Amniotic epithelial cell (primary cell): ENCODE measurements at places on chromosomes 3 and 15.

GRCh38 chr15:85955501-85956391, 123.9 kb upstream of the AGBL1 start:
- no peak for DNase-seq

DNA sequence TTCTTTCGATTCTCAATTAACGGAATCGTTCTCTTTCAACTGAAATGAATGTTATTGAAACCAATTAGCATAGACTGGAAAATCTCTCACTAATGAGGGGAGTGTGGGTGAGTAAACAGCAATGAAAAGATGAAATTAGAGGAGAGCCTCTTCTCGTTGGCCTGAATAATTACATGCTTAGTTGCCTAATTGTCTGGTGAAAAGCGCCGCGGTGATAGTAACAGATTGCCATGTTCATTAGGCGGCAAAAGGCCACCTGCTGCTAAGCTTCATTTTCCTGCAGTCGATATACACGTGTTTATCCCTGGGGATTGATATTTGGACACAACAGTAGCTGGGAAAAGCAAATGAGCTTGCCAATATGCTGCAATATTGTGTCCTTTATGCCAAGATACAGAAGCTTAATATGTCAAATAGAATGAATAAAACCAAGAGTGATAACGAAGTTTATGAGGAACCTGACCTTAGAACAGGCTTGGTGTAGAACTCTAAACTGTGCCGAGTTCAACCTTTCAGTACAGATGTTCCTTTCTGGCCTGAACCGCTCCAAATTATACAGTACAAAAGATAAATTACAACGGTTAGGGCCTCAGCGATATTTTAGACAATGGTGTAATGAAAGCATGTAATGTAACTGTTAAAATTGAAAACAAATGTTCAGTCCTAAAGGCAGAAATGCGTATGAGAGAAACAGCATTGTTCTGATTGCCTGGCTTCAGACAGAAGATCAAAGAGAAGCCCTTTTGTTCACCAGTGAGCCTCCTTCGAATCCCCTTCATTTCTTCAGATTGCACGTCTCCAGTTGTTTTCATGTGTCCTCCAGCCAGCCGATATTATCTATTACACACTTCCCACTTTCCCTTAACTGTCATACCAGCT, 185.2 kb downstream of the SHOX2 start:
- no peak for DNase-seq

GRCh38 chr3:79204351-79204750, 563.4 kb downstream of the ROBO1 start:
- DNase-seq: no peak

DNA sequence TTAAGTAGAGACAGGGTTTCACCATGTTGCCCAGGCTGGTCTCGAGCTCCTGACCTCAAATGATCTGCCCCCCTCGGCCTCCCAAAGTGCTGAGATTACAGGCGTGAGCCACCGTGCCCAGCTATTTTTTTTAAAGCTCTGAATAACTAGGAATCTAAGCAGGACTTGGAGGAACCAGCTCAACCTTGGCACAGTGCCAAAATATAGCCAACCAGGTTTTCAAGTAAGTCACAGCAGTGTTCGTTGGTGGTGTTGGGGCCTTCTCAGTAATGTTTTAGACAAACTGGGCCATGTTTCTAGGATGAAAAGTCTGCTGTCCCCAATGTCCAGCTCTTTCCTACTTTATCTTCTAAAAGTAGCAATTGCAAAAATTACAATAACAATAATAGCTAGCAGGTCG, 6.4 kb upstream of the ADAM10 start:
- no peak for DNase-seq

- DNase-seq: peak; percentile 93
Measured at GRCh38 chr3:29605845-29606244, 325.0 kb downstream of the RBMS3 start.

DNA sequence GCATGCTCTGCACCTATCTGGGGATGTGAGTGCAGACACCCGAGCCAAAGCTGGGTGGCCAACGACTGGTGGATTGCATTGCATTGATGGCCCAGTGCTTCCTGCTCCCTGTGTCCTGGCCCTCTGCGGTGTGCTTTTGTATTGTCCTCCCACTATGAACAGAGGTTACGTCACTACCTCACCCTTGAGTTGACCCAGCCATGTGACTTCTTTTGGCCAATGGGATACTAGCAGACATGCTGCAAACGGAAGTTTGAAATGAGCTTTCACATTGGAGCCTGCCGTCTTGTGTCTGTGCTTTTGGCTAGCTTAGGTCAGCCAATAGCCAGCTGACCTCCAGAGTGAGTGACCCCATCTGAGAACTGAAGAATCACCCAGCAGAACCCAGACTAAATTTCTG, 15.3 kb upstream of the TBC1D21 start:
- no peak for DNase-seq

GRCh38 chr15:73951601-73952000, 25.3 kb downstream of the LOXL1 start:
- DNase-seq: no peak

- peak; percentile 78 for DNase-seq
Measured at GRCh38 chr3:189270248-189270832, 98.6 kb downstream of the TPRG1 start.

DNA sequence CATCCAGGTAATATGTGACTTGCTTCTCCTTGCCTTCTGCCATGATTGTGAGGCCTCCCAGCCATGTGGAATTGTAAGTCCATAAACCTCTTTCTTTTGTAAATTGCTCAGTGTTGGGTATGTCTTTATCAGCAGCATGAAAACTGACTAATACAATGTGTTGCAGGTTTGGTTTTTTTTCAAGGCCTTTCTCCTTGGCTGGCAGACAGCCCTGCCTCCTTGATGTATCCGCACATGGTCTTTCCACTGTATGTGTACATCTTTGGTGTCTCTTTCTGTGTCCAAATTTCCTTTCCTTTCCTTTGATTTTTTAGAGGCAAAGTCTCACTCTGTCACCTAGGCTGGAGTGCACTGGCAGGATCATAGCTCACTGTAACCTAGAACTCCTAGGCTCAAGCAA, 260.1 kb downstream of the TUSC7 start:
- DNase-seq: peak; percentile 20

GRCh38 chr3:113179235-113179824, 32.0 kb upstream of the BOC start:
- DNase-seq: no peak

- DNase-seq: peak; percentile 91
Measured at GRCh38 chr3:59867185-59868002, 817.6 kb upstream of the CFAP20DC start.

DNA sequence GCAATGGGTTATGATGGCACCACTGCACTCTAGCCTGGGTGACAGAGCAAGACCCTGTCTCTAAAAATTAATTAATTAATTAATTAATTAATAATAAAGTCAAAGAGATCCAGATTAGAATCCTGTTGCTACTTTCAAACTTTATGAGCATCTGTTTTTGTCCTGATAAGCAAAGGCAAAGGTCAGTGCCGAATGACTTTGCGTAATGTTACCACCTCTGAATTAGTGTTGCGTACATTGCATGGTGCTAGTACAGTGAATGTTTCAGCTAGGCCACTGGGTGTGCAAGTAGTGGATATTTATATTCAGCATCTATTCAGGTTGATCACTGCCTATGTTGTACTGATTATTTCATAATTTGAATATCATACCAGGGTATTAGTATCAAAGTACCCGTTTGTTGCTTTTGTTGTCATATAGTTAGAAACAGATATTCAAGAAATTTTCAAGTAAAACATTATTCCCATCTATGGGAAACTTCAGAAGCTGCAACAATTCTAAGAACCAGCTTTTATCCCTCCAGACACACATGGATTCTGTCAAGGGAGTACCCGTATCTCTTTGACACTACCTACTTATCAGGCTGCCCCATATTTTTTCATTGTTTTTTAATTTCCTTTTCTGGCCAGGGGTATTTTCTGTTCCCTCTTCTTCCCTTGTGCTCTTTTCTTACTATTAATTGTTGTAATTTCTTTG, 127.1 kb upstream of the GRM7 start:
- DNase-seq: no peak

GRCh38 chr3:50415816-50416215, 56.5 kb upstream of the TMEM115 start:
- peak; percentile 24 for DNase-seq

GRCh38 chr3:151859233-151859673, 14.2 kb upstream of the SUCNR1 start:
- peak; percentile 39 for DNase-seq

DNA sequence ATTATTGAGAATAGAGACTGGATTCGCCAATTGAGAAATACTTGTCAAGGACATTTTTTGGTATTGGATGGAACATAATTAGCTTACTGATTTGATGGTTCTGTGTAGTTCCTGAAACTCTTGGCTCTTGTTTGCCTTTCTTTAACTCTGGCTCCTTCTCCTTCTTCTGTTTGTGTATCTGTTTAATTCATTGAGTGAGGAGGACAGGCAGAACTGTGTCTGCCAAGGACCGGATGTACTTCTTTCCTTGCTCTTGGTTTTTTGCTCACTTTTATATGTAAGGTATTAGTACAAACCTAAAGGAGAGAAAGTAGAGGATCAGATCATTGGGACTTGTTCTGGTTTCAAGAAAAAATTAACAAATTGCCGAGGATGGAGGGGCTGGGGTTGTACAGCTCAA, 48.9 kb downstream of the TCF12 start:
- DNase-seq: no peak

- no peak for DNase-seq
Measured at GRCh38 chr3:39361252-39361927, 21.8 kb upstream of the SLC25A38 start.

DNA sequence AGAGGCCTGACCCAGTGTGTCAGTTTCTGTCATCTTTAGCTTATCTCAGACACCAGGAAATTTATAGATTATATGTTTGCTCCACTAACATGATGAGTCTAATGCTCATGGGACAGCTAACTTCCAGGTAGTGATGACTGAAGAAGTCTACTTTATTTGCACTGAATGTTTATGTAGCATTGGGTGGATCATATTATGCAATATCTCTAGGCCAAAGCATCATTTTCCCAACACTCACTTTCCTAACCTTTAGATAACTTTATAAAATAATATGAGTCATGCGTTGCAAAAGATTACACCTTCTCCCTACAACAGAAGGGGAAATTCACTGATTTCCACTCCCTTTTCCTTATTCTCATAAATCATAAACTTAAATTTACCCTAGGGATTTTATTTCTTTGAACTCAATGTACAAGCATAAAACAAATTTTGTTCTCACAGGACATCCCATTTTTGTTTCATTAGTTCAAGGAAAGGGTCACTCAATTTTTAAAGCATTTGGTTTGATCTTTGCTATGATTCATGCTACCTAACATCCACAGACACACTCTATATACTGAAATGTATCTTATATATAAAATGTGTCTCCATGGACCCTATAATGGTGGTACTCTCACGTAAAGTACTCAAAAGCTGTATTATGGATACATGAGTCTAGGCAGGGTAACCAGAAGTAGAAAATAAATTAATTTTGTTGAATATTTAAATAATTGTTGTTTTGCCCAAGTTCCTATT, 225.2 kb downstream of the WDR72 start:
- no peak for DNase-seq

- DNase-seq: no peak
Measured at GRCh38 chr3:93855401-93855800, 118.3 kb downstream of the PROS1 start.

- DNase-seq: peak; percentile 83
Measured at GRCh38 chr3:172189987-172190603, 150.7 kb downstream of the FNDC3B start.

DNA sequence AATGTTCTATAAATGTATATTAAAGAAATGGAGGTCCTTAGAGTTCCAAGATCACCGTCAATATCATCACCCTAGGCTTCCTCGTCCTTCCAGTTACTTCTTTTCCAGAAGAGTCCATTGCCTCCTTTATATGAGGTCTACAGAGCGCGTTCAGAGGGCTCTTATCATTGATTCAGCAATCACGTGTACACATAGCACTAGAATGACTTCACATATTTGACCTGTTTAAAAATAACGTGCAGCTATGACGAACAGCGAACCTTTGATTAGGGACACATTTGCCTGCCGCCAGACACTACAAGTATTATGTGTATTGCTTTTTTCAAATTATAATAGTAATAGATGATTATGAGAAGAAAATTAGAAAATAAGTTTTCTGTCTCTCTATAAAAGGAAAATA, 26.0 kb downstream of the IGF1R start:
- DNase-seq: peak; percentile 66

- no peak for DNase-seq
Measured at GRCh38 chr3:178568155-178568731, 32.0 kb downstream of the KCNMB2 start.

DNA sequence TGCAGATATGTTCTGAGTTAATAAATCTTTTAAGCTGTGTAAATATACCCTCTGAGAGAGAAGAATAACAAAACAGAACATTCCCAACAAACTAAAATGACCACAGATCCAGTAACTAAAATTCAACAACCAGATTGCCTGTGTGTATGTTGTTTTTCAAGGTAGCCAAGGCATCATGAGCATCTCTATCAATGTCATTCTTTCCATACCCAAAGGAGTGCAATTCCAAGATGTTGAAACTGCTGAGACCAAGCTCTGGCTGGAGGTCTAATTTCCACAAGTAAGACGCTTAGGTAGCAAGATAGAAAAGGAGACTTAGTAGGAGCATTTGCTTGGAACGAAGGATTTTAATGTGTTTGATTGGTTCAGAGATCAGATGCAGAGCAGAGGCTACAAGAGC, 276.3 kb downstream of the RBMS3 start:
- DNase-seq: peak; percentile 79

- peak; percentile 93 for DNase-seq
Measured at GRCh38 chr3:65170390-65171042, 482.7 kb upstream of the ADAMTS9 start.

DNA sequence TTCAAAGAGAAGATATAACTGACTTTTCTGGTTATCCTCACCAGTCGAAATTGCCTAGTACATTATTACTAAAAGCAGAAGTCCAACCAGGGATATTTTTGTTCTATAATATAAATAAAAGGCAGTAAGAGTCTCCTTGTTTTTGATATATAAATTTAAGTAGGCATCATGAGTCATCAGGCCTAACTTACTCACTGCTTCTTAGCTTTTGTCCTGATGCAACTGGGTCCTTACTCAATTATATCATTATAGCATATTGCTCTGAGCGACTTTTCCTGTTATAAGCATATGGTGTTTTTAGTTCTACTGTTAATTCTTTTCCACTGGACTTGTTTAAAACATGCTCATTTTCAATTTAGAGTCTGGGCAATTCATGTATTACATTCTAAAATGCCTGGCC, 910.1 kb downstream of the MCTP2 start:
- DNase-seq: peak; percentile 68

GRCh38 chr15:62711691-62712454, 330.7 kb upstream of the TPM1 start:
- peak; percentile 12 for DNase-seq

DNA sequence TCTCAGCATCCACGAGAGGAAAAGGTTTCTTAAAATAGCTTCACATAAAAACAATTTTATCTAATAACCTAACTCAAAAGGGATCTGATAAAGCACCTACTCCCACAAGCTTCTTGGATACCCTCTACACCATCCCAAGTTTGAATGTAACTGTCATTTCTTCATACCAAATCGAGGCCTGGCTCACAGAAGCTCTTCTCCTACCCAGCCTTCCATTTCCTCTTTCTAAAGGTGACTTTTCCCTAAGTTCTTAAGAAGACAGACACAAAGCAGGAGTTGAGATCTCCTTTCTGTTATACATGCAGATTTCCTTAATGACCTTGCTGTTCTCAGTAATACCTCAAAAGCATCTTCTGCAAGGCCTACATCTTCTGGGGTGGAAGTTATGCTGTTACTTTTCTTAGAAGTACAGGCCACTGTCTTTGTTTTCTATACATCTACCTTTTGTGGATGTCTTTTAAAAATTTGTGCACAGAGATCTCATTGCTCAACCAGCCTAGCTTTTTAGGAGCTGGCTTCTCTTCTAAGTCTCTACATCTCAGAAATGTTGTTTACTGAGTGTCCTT, 3.4 kb upstream of the LRRIQ4 start:
- no peak for DNase-seq
